Body of pancreas (tissue), 4 donors: ENCODE measurements at places on chromosomes 1 and 21.

GRCh38 chr1:245086389-245086969 is 68.3 kb upstream of the KIF26B start:
- no peak for DNase-seq

- DNase-seq = no peak
Observed at GRCh38 chr1:94276988-94277434, 39.6 kb upstream of the ARHGAP29 start.

GRCh38 chr1:226549094-226549936 is 751 bp downstream of the STUM start:
- DNase-seq = no peak

- peak; percentile 82 for DNase-seq
Observed at GRCh38 chr1:23424293-23425192, at the start of gene TCEA3. TCEA3 (minus strand) TSS chr1:23424748; CDS start chr1:23424633, 115 bp downstream.

- no peak for DNase-seq
Observed at GRCh38 chr1:37438869-37439343, 35.5 kb upstream of the ZC3H12A start.
